ENCODE measurements at places on chromosomes 1 and 21.
A peak's percentile ranks its signal among the peaks of the same experiment; 100 is the strongest.

DNA sequence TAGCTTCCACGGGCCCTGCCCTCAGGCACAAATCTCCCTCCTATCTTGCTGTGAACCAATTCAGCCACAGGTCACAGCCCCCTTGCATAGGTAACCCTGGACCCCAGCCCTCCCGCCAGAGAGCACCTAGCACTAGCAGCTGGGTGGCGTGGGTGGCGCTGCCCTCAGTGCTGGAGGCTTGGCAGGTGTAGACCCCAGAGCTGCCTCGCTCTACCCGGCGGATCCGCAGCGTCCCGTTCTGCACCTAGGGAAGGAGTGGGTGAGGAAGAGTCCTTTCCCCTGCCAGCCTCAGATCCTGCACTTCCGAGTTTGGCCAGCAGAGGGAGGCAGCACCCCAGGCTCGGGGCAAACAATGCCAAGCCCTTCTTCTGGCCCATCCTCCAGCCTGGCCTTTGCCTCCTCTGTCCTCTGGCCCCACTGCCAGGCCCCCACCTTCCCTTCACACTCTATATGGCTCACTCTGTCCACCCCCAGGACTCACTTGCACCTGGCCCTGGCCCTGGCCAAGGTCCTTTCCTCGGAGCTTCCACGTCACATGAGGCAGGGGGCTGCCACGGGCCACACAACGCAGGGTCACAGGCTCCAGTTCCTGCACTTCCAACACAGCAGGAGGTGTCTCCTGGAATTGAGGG, 9.0 kb downstream of the IGSF9 start:
- DNase-seq, result peak; percentile 100

GRCh38 chr1:212710566-212710965, 10.9 kb upstream of the BATF3 start:
- DNase-seq, result no peak

GRCh38 chr1:36740446-36740845, 257.7 kb upstream of the CSF3R start:
- DNase-seq, result no peak

DNA sequence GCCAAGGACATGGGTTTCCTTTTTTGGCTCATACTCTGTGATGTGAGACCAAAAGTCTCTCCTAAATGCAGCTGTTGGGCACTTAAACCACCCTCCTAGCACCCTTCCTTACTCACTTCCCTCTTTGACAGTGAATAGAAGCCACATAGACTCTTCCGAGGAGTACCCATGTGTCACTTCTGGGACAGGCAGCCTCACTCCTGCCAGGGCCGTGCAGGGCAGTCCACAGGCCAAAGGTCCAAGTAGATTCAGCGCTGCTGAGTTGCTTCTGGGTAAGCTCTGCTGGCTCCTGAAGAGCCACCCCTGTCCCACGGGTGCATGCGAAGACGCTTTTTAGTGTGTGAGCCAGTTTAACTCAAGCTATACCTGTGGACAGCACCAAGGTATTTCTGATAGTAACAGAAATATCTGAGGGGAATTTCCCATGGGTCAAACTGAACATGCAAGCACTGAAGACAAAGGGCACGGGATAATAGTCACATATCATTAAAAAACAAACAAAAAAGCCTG, 36.8 kb upstream of the BMP8B start:
- no peak for DNase-seq

- no peak for DNase-seq
These were observed 76.8 kb upstream of the ATF3 start for GRCh38 chr1:212531796-212532195.

Measured in H1 (cell line).